ENCODE measurements at places on chromosomes 6 and 20.

GRCh38 chr6:123994168-123994567 lies 190.5 kb downstream of the NKAIN2 start:
- DNase-seq, result no peak

DNA sequence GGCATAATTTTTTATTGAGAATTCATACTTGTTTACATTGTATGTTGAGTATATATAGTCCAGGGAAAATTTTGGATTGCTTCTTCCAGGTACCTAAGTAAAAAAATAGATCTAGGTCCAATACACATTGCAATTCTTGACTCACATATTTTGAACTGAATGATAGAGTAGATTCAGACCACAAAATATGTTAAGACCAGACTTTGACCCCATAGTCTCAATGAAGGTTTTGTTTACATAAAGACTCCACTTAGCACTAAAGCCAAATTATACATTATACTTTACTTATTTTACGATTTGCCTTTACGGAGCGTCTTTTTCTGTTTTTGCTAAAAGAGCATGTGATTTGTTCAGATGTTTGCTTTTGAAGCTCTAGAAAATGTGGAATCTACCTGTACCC lies 144.1 kb upstream of the PTCHD4 start:
- DNase-seq, result no peak

GRCh38 chr20:49765846-49766541 lies 46.6 kb upstream of the SLC9A8 start:
- no peak for DNase-seq

GRCh38 chr20:56828402-56828801 lies 199.3 kb downstream of the TFAP2C start:
- DNase-seq, result no peak

GRCh38 chr20:4711511-4711910 lies 10.2 kb upstream of the PRND start:
- no peak for DNase-seq

DNA sequence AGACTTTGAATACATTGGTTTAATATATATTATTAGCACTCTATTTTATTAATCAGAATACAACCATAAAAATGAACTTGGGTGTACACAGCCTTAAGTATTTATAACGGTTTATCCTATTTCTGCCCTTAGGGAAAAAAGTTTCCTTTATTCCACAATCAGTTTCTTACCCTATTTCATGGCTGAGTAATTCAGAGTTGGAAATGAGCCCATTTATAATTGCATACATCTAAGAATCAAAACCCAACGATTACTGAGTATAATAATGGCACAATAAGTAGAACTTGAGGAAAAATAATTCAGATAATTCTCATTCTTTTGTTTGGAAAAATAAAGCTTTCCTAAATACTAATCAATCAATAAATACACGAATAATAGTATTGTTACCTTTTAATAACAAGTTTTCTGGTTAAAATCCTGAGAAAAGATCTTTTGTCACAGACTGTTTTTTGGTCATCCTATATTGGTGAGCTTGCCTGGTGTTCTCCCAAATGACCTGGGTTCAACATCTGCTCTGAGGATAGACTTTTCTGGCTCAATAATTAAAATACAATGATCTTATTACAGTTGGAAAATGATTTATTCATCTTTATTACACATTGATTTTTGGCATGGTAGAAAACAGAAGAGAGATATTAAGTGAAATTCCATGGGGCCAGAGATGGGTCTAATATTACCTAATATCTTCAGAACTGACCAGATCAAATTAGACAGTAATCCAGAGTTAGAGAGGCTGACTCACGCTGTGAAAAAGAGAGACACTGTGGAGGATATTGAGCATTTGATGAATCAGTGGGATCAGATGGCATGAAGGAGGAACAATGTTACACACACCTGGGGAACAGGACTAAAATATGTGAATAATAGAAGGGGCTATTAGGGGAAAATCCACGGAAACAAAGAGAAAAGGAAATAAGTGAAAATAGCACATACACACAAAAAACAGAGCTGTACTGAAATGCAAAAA lies 162.1 kb upstream of the TBX18 start:
- no peak for DNase-seq

DNA sequence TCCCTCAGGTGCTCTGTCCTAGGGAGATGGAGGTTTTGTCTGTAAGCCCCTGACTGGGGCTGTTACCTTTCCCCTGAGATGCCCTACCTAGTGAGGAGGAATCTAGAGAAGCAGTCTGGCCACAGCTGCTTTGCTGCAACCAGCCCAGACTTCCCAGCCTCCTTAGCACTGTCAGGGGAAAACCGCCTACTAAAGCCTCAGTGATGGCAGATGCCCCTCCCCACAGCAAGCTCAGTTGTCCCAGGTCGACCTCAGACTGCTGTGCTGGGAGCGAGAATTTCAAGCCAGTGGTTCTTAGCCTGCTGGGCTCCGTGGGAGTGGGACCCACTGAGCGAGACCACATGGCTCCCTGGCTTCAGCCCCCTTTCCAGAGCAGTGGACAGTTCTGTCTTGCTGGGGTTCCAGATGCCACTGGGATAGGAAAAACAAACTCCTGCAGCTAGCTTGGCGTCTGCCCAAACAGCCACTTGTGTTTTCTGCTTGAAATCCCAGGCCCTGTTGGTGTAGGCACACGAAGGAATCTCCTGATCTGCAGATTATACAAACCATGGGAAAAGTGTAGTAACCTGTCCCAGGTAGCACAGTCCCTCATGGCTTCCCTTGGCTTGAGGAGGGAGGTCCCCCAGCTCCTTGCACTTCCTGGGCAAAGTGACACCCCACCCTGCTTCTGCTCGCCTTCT lies 146.4 kb upstream of the PROKR2 start:
- no peak for DNase-seq

DNA sequence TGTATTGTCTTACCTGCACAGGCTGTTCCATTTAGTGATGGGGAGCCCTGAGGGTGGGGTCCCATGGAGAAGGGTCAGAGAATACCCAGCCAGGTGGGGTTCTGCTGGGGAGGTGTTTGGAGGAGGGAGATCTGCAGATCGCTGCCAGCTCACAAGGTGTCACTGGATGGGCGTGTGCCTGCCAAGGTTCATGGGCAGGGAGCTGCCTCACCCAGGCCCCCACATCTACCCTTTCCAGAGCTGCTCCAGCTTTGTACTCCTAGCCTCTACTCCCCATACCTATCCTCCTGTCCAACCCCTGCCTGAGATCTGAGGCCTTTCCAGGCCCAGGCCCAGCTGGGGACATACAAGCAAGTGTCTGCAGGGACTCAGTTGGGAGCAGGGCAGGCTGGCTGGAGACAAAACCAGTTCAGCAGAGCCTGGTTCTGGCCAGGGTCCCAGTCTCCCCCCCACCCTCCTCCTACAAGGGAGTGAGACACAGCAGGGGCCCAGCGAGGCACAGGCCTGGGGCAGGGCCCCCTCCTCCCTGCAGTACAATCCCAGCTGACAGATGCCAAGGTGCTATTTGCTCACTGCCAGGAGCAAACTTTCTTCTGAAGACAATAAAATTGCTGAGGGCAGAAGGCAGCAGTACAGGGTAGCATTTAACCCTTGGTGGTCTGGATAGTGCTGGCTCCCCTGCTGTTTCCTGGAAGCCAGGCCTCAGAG lies 19.7 kb downstream of the SPDEF start:
- no peak for DNase-seq

DNA sequence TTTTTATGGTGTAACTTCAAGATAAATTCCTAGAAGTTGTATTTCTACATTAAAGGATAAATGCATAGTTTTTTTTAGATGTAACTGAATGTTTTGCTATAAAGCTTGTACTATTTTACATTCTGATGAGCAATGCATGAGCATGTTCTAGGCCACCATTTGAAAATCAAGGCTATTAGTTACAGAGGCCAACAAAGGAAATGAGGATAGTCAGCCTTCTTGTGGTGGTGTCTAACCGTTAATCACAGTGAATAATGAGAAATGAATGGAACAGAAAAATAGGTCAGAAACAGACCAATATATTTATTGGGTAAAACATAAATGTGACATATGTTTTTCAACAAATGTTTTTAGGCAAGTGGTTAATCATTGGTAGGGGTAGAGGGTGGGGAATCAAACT lies 37.6 kb upstream of the L3MBTL3 start:
- no peak for DNase-seq

DNA sequence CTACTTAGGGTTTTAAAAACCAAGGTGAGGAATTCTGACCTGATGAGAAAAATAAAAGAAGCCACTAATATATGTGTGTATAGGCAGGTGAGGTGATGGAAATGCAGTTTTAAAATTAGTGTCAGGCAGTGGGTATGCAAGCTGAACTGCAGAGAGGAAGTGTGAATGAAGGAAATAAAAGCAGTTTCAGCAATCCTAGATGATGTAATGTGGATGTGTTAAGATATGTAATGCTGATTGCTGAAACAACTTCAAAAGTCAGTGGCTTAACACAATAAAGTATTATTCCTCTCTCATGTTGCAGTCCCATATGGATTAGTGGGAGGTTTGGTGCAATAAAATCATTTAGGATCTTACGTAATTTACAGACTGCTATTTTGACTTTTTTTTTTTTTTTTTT lies 119.9 kb upstream of the ASCC3 start:
- DNase-seq, result no peak

GRCh38 chr20:63125838-63126601 lies 89.9 kb downstream of the YTHDF1 start:
- DNase-seq, result no peak

GRCh38 chr20:40416274-40416673 lies 272.8 kb downstream of the MAFB start:
- no peak for DNase-seq

DNA sequence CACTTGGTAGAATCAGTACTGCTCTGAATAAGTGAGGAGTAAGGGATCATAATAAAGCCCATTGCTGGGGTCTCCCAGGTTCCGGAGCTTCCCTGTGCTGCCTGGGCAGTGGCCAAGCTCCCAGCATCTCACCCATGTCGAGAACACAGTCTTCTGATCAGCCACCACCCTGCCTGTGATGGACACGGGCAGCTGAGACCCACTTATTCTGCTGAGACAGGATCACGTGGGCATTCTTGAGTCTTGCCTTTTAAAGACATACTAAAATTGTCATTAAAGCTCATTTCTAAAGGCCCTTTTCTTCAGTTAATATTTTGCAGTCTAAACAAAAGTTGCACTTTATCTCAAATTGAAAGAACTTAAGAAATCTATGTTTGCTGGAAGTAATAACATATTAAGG lies 42.7 kb upstream of the SLC22A2 start:
- DNase-seq, result no peak

DNA sequence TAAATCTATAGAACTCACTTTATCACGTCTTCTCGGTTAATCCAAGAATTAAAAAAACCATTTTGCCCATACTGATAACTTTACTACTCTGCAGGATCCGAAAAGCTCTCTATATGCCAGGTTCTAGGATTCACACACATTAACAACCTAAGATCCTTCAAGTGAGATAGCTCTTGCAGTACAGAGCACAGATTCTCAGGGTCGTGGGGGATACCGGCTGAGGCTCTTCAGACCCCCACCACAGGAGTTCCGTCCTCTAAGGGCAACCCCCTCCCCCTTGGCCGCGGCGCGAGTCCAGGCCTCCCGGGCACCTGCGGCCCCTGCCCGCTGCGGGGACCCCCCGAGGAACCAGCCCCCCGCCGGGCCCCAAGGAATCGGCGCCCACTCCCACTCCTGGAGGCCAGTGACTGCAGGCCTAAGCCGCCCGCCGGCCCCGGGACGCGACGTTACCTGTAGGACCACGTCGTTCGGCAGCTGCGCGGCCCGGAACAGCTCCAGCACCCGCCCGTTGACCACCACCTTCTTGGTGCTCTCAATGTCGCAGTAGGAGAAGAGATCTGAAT lies 892 bp downstream of the REPS1 start:
- DNase-seq, result no peak

- DNase-seq, result no peak
Measured at GRCh38 chr6:167302074-167302473, 11.0 kb downstream of the UNC93A start.

DNA sequence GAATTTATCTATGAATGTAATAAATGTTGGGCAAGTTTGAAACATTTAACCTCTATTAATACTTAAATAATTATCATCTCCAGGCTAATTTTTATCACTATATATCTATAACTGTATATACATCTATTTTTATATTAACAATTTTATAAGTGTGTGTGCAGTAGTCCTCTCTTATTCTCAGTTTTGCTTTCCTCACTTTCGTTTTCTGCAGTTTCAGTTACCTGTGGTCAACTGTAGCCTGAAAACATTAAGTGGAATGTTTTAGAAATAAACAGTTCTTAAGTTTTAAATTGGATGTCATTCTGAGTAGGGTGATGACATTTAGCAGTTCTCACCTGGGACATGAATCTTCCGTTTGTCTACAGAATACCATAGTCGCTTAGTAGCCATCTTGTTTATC lies 379.4 kb upstream of the MAN1A1 start:
- DNase-seq, result no peak

GRCh38 chr20:41087777-41088176 lies 49.6 kb upstream of the PLCG1 start:
- DNase-seq, result no peak

GRCh38 chr20:1435337-1435699 lies 31.3 kb downstream of the NSFL1C start:
- no peak for DNase-seq

GRCh38 chr6:36336208-36336710 lies 429 bp downstream of the BNIP5 start:
- no peak for DNase-seq

DNA sequence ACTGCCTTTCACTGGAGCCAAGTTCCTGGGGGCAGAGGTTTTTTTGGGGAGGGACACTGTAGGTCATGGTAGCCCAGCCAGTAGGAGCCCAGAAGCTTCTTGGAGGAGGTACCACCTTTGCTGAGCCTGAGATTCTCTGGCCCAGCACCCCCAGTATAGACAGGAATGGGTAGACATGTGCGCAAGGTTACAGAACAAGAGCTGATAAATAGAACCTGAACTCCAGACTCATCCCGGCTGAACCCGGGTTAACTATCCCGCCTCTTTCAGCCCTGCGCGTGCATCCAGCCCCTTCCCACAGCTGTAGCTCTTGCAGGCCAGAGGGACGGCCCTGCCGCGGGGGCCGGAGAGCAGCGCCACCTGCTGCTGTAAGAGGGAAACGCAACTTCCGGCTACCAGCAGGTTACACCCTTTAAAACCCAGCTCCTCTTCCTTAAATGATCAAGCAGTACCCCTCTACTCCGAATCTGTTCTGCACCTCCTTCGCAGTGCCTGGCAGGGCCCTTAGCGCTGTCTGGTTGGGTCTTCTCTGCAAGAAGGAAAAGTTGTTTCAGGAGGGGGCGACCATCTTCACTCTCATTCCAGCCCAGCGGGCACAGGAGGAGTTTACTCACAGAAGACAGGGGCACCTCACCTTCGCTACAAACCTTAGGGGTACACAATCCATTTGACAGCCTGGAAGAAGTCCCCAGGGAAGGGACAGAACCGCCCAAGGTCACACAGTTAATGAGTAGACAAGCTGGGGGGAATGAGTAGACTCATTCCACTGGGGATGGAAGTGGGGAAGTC lies 7.5 kb downstream of the SRXN1 start:
- DNase-seq, result peak; percentile 88

DNA sequence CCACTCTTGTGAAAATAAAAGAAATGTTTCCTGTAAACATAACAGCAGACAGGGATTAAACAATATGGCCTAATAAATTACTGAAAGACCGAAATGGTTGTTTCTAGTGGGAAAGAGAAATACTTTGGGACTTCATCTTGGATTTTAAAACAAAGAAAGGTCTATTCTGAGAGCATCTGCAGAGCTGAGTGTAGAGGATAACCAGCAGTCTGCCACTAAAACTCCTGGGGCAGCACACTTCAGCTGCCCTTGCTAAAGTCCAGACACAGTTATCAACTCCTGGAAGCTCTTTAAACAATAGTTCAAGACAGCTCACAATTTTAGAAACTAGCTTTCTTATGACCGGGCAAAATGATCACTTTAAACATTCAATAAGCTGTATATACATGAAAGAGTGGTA lies 38.6 kb downstream of the AKIRIN2 start:
- DNase-seq, result no peak

All from GM12891 (cell line).